ENCODE measurements at places on chromosomes 16 and 17.

DNA sequence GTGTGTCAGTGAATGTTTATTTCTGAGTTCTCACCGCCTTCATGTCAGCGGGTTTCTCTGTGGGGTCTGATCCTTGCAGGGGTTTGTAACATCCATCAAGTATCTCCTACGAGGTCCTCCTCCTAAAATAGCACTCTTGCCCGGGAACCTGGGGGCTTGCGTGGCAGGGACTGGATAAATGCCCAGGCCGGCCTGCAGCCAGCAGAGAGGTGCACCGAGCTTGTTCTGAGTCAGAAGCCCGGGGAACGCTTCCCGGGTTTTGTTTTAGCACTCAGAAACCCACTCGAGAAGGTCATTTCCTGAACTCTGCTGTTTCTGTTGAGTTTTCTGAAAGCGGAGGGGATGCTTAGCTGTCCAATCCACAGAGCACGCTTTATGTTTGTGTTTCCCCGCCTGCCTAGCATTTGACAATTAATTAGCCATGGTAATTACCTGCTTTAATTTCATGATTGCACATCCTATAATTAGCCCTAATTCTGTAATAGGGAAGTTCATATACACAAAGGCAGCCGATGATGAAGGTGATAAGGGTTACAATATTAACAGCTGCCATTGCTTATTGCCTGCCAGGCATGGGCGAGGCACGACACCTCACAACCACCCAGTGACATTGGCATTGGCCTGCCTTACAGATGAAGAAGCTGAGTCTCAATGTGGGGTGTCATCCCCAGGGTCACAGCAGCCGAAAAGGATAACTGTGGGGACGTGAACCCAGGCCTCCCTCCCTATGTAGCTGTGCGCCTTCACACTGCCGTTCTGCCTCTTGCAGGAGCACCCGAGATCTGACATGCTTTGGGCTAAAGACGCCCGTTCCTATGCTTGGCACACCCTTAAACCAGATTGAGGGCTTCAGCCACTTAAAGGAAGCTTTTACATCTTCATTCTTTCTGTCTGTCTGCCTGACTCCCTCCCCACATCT is 333.1 kb downstream of the CPPED1 start:
- no peak for DNase-seq

DNA sequence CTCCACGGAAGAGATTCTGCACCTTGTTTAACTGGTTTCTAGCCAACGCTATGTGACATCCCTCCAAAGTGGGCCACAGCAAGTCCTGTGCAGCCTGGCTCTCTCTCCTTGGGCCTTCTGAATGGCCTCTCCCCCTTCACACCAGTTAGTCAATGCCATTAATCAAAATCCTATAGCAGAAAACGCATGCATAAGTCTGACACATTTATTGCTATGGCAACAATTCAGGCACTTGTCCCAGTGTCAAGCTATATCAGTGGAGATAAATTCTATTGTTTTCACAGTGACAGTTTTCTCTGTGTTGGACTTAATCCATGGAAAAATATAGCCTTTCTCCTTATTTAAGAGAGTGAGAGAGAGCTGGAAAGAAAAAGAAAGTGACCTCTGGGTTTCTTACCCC is 87.2 kb upstream of the TOX3 start:
- no peak for DNase-seq

DNA sequence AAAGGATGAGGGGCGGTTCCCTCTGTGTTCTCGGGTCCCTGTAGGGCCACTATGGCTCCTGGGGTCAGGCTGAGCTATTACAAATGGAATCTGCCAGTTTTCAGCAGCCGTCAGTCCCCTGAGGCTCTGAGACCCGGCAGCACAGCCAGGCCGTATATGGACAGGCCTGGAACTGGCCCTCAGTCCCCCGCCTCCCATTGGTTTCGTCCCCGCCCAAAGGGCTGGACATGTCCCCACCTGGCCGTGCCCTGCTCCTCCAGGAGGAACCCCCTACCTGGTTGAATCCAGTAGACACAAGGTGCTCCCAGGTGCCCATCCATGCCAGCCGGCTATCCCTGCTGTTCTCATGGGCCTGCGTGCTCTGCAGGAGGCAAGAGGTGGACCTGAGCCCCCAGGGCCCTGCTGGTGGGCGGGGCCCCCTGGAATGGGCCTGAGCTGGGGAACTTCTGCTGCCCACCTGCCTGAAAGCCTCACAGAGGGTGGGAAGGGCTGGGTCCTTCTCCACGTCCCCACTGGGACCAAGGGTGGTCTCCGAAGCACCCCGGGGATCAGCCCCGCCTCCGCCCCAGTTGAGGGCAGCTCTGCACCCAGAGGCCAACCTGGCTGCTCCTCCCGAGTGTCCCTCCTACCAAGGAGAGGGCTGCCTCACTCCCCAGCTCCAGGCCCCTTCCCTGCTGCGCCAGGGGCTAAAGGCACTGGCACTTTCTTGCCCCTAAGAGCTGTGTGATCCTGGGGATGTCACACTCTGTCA is 16.8 kb downstream of the VASN start:
- DNase-seq = peak; percentile 79

GRCh38 chr17:77419547-77420094 is 278.9 kb downstream of the SEC14L1 start:
- no peak for DNase-seq

- DNase-seq = no peak
These were observed 176.2 kb downstream of the SNX29 start for GRCh38 chr16:12152740-12153139.

- DNase-seq = no peak
These were observed 2.9 kb downstream of the LRRC37B start for GRCh38 chr17:32010114-32010513.

DNA sequence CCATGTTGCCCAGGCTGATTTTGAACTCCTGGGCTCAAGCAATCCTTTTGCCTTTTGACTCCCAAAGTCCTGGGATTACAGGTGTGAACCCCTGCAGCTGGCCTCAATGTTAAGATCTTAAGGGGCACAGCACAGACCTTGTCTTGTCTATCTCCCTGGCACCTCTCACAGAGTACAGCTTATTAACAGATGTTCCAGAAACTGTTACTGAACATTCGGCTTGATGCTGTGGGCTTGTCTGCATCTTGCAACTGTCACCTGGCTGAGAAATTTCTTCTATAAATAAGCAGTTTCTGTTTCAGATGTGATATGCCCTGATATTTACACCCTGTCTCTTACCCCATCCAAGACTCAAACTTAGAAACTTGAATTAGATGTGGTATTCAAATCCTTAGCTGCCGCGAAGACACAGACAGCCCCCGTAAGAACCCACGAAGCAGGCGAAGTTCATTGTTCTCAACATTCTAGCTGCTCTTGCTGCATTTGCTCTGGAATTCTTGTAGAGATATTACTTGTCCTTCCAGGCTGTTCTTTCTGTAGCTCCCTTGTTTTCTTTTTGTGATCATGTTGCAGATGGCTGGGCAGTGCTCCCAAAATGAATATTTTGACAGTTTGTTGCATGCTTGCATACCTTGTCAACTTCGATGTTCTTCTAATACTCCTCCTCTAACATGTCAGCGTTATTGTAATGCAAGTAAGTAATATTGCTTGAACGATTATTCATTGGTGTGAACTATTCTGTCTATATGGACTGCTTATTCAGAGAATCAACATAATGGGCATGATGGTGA is at the start of gene TNFRSF17:
TSS of gene TNFRSF17 (plus strand) at position 450 of the 791 bp plus-strand sequence. CDS start at position 565, 115 bp downstream.
- no peak for DNase-seq

GRCh38 chr16:12002447-12003006 is 26.0 kb downstream of the SNX29 start:
- DNase-seq = no peak

- DNase-seq = no peak
These were observed 28.7 kb upstream of the FASN start for GRCh38 chr17:82126556-82127314.

- peak; percentile 26 for DNase-seq
These were observed 151.5 kb downstream of the LGALS9B start for GRCh38 chr17:20315821-20316220.

DNA sequence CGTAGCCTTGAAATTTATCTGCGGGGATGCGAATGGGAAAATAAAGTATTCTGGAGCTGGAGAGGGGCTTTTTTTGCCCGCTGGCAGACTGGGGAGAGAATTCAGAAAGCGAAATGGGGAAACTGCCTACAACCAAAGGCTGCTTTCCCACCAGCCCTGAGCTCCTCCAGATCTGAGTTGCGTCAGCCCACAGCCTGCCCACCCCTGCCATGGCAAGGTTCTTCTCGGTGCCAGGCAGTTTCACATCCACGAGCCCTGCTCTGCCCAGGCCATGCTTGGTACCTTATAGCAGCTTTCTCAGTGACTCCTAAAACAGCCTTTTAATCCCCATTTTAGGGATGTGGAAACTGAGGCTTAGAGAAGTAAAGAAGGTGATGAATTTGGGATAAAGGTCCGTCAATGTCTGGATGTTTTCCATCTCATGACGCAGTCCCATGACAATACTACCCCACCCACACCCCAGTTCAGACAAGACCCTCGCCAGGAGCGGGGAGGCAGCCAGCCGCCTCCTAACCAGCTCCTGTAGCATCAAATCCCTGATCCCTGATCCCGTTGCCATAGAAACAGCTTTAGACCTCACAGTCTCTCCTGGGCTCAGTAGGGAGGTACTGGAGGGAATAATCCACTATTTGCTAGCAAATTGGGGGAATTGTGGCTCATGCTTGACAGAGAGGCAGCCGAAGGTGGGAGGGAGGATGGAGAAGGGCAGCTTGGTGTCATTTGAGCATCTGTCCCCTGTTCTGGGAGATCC is 113.5 kb downstream of the MGAT5B start:
- DNase-seq = no peak

DNA sequence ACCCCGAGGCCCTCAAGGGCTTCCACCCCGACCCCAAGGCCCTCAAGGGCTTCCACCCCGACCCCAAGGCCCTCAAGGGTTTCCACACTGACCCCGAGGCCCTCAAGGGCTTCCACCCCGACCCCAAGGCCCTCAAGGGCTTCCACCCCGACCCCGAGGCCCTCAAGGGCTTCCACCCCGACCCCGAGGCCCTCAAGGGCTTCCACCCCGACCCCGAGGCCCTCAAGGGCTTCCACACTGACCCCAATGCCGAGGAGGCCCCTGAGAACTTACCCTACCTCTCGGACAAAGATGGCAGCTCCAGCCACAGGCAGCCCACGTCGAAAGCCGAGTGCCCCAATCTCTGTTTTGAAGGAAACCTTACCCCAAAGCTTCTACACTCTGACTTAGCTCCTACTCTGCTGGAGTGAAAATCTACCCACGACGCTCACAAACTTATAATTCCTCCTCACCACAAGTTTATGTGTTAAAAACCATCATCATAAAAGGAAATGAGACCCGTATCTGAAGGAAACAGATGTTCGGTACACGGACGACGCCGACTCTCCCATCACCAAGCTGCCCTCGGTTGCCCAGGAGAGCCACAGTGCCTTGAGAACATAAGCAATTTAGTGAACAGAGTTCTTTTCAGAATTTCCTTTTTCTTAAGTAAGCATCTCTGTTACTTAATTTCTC is 61.2 kb upstream of the RPH3AL start:
- no peak for DNase-seq

DNA sequence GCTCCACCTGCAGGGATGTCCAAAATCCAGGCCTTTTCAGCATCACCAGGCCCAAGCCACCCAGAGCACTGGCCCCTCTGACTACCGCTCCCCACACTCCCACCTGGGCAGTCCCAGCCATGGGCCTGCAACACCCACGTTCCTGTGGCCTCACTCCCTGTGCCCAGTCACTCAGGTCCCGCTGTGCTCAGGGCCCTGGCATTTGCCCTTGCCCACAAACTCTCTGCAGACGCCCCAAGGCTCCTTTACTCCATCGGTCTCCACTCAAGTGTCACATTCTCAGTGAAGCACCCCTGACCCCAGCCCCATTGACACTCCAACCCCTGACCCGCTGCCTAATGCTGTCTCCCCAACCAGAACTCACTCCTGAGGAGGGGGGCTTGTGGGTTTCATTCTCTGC is 23.6 kb downstream of the MPG start:
- DNase-seq = no peak

- no peak for DNase-seq
These were observed 163.6 kb downstream of the HS3ST3A1 start for GRCh38 chr17:13437966-13438779.

- no peak for DNase-seq
These were observed 4.2 kb downstream of the TTC19 start for GRCh38 chr17:16003841-16004240.

- no peak for DNase-seq
These were observed 18.1 kb downstream of the CALB2 start for GRCh38 chr16:71376465-71377157.

DNA sequence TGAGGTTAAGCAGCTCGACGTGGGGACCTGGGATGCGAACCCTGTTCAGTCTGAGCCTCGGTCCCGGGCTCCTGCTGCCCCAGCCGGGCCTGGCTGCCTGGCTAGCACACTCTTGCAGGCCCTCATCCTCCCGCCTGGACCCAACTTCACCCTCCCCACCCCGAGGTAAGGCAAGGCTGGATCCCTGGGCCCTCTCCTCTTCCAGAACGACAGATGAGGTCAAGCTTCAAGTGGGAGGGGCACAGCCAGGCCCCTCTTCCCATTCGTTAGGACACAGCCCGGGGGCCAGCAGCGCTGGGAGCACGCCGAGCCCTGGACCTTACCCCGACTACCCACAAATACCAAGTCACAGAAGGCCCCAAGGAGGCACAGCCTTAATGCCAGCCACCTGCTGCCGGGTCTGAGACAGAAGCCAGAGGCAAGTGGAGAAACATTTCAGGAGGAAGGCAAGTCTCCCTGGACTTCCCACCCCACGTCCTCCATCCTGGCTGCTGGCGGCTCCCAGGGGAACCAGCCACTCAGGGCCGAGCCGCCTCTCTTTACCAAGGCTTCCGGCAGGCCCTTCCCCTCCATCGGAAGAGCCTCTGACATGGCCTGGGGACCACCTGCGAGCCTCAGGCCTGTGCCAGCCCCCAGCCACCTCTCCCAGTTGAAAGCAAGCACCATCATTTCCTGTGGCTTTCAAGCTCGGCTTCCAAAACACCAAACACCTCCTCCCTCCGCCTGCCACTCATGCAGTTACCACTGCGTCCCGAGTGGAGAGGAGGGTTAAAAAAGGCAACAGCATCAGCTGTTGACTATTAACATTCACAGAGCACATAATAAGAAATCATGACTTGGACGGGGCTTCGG is 59.9 kb downstream of the RPH3AL start:
- DNase-seq = no peak

DNA sequence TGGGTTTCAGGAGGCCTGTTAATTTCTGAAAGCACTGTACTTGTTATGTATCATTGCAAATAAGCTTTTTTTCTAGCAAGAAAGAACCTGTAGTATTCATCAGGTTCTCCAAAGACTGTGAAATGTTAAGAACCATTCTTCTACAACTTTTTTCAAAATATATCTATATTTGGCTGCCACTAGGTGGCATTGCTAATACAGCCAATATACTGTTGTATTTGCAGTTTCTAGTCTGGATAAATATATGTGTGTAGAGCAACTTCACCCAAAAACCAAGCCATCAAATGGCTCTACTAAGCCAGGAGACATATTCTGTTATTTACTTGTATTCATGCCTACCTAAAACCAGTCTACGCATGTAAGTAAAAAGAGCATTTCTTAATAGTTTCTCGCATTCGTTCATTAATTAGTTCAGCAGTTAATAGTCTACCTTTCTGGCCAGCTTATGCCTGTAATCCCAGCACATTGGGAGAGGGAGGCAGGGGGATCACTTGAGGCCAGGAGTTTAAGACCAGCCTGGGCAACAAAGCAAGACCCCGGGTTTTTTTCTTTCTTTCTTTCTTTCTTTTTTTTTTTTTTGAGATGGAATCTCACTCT is 39.5 kb downstream of the VMP1 start:
- no peak for DNase-seq
